ENCODE measurements at places on chromosomes 16 and 17. TPM values are rescaled to one million over a fixed set of nuclear protein-coding genes. Genes with fewer than 3 reads are reported as not detected.

Gene ASIC2
- total RNA-seq: 0.25 TPM

Gene PYDC1
- not detected for total RNA-seq

Gene VMO1
- not detected for total RNA-seq

Gene VPS35L
- 62.8 TPM for total RNA-seq

Gene TIMP2
- total RNA-seq: 145 TPM

Gene ARHGDIG
- total RNA-seq: 0.62 TPM

Gene NAGS
- total RNA-seq: 15.7 TPM

Gene EMP2
- 1.2 TPM for total RNA-seq

Gene VTN
- not detected for total RNA-seq

Gene PERCC1
- not detected for total RNA-seq

Gene SLFN12L
- not detected for total RNA-seq

Gene CNGB1
- total RNA-seq: not detected

Gene TTYH2
- 1.8 TPM for total RNA-seq

Gene TNFAIP1
- 85.9 TPM for total RNA-seq

Gene PIRT
- not detected for total RNA-seq

Gene MAPK7
- 23.6 TPM for total RNA-seq

Gene CACNG3
- total RNA-seq: not detected

Gene HOXB6
- 30.7 TPM for total RNA-seq

Gene SLC16A6
- total RNA-seq: 0.38 TPM

Gene NEUROD2
- total RNA-seq: not detected

Gene SERPINF2
- 1.2 TPM for total RNA-seq

Gene HBM
- not detected for total RNA-seq
